ENCODE measurements at places on chromosomes 11 and 22.
A peak's percentile ranks its signal among the peaks of the same experiment; 100 is the strongest.

- peak; percentile 67 for DNase-seq
Measured at GRCh38 chr11:6505577-6506240, 8.6 kb downstream of the DNHD1 start.

- no peak for DNase-seq
Measured at GRCh38 chr11:47509077-47509536, 43.8 kb downstream of the CELF1 start.

- no peak for DNase-seq
Measured at GRCh38 chr11:1208394-1209261, 14.2 kb upstream of the MUC5B start.

GRCh38 chr11:55658608-55659007, 3.4 kb upstream of the OR4C6 start:
- DNase-seq = no peak

DNA sequence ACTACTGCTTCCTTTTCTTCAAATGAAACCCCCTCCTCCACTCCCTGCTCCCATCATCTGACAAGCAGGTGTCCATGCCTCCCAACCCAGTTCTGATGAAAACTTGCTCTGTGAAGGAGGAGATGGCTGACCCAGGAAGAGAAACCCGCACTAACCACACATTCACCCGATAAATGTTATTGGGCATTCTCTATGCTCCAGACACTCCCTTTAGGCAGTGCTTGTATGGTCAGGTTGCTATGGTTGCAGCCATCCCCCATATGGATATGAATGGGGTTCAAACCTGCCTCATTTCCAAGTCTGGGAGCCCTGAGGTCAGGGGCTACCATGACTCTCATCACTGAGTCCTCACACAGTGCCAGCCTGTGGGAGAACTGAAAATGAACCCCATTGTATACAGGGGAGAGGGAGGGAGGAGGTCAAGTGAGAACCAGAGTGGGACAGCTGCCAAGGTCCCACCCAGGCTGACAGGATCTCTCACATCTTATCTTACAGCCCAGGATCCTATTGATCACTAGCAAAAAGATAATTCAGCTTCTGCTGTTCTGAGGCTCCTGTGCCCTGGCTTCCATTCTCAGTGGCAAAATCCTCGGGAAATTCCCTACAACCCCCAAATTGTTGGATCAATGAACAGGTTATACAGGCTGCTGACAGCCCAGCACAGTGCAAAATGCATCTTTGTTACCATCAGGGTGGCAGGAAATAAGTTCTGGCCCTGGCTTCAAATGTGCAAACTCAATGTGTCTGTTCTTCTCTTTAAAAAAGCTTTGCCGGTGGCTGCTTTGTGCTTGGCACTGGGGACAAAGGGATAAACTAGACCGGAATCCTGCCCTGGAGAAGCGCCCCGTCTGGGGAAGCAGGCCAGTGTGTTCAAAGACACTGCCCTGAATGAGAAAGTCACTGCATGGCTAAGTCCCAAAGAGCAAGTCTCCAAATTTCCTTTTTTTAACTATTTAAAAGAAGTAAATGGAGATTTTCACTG, 22.7 kb upstream of the ACER3 start:
- peak; percentile 28 for DNase-seq

DNA sequence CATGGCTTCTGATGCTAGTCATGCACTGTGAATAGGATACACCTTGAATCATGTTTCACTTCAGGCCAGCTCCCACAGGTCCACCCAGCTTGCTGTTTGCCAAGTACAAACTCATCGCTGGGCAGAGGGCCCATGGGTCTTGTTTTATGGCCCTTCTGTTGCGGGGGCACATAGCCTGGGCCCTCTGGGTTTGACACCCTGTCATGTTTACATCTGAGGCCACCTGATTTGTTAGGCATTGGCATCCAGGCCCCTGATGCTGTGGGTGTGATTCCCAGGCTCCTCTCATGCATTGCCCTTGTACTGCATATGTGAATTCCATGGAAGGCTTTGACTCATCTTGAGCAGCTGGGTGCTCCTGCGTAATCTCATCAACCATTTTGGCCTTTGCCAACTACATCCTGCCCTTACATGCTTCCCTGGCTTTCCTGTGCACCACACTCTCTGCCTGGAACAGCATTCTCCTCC, 32.6 kb downstream of the PPFIBP2 start:
- no peak for DNase-seq

GRCh38 chr22:33756508-33756949, 163.7 kb downstream of the LARGE1 start:
- no peak for DNase-seq

GRCh38 chr11:114340311-114341131, 44.3 kb downstream of the NNMT start:
- peak; percentile 86 for DNase-seq

GRCh38 chr11:36362902-36363301, 66.8 kb downstream of the PRR5L start:
- no peak for DNase-seq

GRCh38 chr11:100174881-100175280, 512.2 kb upstream of the ARHGAP42 start:
- DNase-seq = no peak

DNA sequence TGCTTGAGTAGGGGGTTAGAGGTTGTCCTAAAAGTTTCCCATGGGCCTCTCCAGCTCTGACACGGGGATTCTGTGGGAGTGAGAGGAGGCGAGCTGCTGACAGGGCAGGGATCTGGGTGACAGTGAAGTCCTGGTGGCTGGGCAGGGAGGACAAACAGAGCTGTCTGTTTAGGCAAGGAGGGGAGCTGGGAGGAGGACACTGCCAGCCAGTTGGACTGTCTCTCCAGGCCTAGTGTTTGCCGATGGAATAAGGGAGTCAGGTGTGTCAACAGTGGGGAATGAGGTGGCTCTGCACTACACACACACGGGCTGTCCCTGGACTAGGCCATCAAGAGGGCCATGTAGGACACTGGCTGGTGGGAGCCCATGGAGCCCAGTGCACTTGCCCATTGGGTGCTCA, 20.6 kb upstream of the SYT7 start:
- no peak for DNase-seq

DNA sequence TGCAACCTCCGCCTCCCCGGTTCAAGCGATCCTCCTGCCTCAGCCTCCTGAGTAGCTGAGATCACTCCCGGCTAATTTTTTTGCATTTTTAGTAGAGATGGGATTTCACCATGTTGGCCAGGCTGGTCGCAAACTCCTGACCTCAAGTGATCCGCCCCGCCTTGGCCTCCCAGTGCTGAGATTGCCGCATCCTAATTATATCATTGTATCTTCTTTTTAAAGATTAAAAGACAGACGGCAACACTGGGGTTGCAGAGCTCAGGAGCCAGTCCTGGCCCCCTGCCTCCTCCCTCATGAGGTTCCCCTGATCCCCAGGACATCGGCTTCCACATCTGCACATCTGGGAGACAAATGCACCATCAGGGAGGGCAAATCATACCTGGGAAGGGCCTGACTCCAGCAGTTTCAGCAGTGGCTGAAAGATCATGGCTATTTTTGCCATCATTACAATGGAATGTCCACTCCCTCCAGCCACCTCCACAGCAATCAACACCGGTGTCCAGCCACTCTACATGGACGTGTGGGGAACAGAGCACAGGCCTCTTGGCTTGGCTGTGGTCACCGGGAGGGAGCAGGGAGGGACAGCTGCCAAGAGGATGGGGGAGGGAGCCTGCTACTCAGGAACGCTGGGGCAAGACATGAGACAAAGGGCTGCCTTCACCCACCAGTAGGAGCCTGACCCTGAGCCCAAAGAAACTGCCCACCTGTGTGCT, 9.2 kb upstream of the CELSR1 start:
- DNase-seq = no peak

GRCh38 chr11:69099180-69099579, 50.4 kb downstream of the TPCN2 start:
- no peak for DNase-seq

- no peak for DNase-seq
Measured at GRCh38 chr11:44955015-44955738, 4.5 kb upstream of the TP53I11 start.

- no peak for DNase-seq
Measured at GRCh38 chr11:1742371-1742770, 8.0 kb downstream of the IFITM10 start.

DNA sequence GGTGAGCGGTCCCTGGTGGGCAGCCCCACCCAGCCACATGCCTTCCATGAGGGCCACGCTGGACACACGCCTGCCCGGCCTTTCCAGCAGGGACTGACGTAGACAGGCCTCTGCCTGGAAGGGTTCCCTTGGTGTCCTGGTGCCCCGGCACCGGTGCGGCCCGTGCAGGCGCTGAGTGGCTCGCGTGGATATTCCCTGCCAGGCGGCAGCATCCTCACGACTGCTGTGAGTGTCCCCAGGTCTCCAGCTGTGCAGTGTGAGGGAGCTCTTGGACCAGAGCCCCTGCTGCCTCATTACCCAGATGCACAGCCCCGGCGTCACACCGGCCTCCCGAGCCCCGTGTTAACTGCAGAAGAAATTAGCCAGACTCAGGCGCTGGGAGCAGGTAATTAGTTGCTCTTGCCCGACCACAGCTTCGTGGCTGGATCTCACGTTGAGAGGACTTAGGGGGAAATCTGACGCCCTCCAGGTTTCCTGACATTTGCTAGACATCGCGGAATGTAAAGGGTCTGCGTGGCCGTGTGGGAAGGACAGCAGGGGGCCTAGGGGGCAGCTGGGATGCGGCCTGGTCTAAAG, 1196.3 kb downstream of the BRD1 start:
- DNase-seq = peak; percentile 29

- DNase-seq = peak; percentile 33
Measured at GRCh38 chr11:8910649-8911026, 351 bp upstream of the AKIP1 start.

GRCh38 chr22:38345782-38346181, 28.5 kb upstream of the CSNK1E start:
- no peak for DNase-seq

- peak; percentile 93 for DNase-seq
Measured at GRCh38 chr11:17529844-17530185, 14.4 kb downstream of the USH1C start.

- DNase-seq = no peak
Measured at GRCh38 chr22:50633086-50633485, 5.1 kb upstream of the ARSA start.

- no peak for DNase-seq
Measured at GRCh38 chr11:7591107-7591894, 77.5 kb downstream of the PPFIBP2 start.

DNA sequence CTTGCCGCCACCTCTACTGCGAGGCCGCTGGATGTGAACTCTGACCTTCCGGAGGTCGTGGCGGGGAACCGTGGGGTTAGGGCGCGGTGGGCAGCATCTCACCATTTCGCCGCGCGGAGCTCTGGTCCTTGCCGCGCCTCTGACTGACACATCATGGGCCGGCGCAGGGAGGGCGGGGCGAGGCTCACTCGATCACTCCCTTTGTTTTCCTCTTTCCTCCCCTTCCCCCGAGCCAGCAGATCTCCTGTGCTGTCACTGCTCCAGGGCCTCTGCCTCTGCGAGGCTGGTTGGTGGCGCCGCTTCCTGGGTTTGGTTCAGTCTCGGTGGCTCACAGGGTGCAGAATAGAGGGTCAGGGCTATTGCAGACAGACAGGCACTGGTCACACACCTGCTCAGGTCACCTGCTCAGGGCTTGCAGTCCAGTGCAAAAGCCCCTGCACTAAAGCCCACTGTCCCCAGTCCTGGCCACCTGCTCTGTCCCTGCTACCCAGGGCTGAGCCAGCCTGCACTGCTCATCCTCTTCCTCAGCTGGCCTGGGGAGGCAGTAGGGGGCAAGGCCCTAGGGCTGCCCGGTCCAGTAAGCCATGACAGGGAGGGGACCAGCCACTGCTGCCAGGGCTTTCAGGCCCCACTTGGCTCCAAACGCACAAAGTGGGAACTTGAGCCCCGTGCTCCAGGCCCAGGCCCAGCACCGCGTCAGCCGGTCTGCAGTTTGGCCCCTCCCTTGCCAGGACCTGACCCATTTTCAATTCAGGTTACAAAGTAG, 36.2 kb downstream of the PISD start:
- peak; percentile 90 for DNase-seq

GRCh38 chr11:33952805-33953204, 60.9 kb upstream of the LMO2 start:
- no peak for DNase-seq

DNA sequence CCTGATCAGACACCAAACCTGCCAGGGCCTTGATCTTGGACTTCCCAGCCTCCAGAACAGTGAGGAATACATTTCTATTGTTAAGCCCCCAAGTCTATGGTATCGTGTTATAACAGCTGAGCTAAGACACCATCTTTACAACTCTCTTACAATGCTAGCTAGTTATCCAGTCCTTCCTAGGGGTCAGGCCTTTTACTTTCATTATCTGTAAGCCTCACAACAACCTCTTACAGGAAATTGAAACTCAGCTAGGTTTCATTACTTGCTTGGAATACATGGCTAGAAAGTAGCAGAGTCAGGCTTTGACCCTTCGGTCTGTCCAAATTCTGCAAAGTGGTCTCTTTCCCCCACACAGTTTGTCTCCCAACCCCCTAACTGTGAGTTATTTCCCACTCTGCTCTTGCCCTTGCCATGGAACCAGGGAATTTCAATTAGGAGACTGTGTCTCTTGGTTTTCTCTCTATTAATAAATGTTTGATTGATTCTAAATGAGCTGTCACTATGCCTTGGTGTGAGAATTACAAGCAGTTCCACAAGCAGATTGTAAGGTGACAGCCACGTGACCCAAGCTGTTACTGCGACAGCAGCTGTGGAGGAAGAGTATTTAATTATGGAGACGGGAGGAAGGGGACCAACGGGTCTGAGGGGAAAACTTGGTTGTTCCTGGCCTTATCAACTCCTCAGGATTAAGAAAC, 38.4 kb upstream of the CLMP start:
- peak; percentile 71 for DNase-seq

GRCh38 chr11:128644576-128644975, 49.3 kb upstream of the FLI1 start:
- no peak for DNase-seq

- no peak for DNase-seq
Measured at GRCh38 chr22:46758867-46759290, 3.6 kb upstream of the TBC1D22A start.

GRCh38 chr11:21582791-21583190, 610.1 kb upstream of the ANO5 start:
- no peak for DNase-seq

All from brain (organoid and tissue), 16 donors.